Inflammatory macrophage treated with lipopolysaccharide for 4 hours (primary cell): ENCODE measurements at places on chromosomes 12 and 14.

DNA sequence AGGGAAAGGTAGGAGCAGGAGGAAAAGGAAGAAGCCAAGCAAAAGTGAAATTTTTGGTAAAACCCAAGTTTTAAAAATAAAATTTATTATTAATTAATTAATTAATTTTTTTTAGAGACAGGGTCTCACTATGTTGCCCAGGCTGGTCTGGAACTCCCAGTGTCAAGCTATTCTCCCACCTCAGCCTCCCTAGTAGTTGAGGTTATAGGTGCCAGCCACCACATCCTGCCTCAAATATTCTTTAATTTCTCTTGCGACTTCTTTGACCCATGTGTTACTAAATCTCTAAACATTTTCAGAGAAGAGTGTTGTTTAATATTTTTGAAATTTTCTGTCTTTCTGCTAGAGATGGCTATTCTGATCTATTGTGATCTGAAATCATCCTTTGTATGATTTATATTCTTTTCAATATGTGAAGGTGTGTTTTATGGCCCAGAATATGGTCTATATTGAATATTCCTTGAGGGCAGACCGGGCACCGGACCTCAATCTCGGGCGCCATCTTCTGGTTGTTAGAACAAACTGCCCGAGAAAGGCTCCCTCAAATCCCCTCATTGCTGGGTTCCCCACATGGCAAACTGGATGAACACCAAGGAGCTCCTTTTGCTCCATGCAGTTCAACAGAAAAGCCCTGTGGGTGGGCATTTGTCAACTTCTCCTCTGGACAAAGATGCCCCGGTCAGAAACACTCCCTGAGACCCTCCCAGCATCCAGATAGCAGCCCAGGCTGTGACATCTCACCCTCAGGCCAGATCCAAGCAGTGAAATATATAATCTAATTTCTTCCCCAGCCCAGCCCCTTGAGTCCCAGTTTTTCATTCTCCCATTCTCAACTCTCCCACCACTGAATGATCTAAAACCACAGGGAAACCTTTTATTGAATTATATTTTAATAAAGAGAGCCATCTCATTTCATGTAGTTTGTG lies 110.5 kb downstream of the ASCL4 start:
- peak; percentile 61 for DNase-seq

GRCh38 chr14:95043732-95044462 lies 113.4 kb downstream of the DICER1 start:
- DNase-seq: no peak

DNA sequence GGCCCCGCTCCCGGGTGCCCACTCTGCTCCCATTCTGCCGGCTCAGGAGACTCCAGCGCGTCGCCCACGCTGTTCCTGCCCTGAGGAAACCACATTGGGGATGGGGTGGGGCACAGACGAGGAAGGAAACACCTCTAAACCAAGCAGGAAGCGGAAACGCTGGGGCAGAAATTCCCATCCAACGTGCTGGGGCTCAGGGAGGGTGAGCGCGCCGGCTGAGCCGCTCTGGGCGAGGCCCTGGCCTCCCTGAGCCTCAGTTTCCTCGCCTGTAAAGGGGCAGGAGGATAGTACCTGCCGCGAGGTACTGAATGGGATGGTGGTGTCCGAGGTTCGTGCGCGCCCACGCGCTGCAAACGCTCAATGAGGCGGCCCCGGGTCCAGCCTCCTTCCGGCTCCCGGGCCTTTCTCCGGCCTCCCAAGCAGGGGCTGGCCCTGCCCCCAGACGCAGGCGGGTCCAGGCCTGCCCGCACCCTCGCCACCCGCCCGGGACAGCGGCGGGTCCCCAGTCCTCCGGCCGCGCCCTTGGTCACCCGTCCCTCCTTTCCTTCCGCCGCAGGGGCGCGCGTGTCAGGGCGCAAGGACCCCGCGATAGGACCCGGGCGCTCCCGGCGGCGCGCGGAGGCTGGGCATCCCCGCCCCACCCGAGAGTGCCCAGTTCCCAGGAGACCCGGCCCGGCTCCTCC lies 673 bp downstream of the BEGAIN start:
- peak; percentile 35 for DNase-seq

GRCh38 chr12:113186033-113186365 lies 478 bp downstream of the RITA1 start:
- no peak for DNase-seq

DNA sequence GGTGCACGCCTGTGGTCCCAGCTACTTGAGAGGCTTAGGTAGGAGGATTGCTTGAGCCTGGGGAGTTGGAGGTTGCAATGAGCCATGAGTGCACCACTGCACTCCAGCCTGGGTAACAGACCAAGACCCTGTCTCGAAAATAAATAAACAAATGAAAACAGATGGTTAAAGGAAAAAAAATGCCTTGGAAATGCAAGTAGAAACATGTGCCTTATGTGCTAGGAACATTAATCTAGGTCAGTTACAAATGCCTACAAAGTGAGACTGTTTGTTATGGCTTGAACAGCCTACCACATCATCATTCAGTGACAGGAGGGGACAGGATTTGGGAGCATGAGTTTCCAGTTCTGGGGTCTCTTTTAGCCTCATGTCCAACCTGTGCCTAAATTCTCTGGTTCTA lies 52.4 kb upstream of the BCAT1 start:
- no peak for DNase-seq

GRCh38 chr14:89377544-89377943 lies 39.5 kb downstream of the FOXN3 start:
- no peak for DNase-seq

DNA sequence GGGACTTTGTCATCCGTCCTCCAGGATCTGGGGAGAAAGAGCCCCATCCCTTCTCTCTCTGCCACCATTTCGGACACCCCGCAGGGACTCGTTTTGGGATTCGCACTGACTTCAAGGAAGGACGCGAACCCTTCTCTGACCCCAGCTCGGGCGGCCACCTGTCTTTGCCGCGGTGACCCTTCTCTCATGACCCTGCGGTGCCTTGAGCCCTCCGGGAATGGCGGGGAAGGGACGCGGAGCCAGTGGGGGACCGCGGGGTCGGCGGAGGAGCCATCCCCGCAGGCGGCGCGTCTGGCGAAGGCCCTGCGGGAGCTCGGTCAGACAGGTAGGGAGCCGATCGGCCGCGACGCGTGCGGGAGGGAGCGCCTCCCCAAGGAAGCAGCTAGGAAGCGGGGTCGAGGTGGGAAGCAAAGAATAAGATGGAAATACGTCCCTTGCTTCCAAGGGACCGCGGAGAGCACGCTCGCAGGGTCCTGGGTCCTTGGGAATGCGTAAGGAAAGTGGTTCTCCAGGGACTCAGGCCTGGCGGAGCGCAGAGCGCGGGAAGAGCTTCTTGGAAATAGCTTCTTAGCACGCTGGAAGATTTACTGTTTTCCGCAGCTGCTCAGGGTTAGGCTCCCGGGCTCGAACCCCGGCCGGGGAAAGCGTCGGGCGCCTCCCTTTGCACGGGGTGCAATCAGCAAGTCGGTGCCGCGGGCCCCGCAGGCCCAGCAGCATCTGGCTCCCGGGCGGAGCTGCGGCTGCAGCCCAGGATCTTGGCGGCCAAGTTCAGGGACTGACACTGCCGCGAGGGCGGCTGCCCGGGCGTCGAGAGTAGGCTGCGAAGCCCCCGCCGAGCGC lies 457 bp downstream of the SOCS2 start:
- DNase-seq: no peak

DNA sequence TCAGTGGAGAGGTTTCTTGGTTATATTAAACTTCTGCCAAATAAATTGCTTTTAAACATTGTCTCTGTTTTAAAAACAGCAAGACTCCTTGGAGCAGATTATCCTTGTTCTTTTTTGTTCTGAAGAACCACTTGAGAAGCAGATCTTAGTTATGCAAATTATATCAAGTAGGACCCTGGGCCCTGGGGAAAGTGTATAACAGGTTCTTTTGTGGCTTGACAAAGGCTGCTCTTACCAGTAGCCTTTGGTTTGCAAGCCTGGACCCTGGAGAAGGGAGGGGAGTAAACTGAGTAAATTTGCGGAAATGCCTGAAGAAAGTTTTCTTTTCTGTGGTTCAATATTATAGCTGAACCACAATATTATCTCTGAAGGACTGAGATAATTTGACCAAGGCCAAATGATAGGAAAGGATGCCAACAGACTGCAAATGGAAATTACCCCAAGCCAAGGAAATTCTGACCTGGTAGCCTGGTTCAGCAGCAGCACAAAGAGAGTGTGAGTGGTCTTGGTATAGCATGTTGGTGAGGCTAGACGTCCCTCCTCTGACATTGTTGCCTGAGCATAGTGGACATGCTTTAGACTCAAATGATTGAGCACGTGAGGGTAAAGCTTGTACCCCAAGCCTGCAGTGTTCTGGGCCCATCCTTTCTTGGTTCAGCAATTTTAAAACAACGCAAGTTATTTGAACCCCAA lies 30.4 kb upstream of the SIX1 start:
- no peak for DNase-seq

- DNase-seq: no peak
Measured at GRCh38 chr12:43692064-43692463, 66.5 kb downstream of the PUS7L start.
